Cortex of kidney (tissue), 1 donor: ENCODE measurements at places on chromosomes 11 and 22.

- no peak for DNase-seq
These were observed 32.5 kb downstream of the PPP2R1B start for GRCh38 chr11:111733611-111734088.

GRCh38 chr11:113261709-113262475, 52.5 kb upstream of the TTC12 start:
- DNase-seq: no peak

DNA sequence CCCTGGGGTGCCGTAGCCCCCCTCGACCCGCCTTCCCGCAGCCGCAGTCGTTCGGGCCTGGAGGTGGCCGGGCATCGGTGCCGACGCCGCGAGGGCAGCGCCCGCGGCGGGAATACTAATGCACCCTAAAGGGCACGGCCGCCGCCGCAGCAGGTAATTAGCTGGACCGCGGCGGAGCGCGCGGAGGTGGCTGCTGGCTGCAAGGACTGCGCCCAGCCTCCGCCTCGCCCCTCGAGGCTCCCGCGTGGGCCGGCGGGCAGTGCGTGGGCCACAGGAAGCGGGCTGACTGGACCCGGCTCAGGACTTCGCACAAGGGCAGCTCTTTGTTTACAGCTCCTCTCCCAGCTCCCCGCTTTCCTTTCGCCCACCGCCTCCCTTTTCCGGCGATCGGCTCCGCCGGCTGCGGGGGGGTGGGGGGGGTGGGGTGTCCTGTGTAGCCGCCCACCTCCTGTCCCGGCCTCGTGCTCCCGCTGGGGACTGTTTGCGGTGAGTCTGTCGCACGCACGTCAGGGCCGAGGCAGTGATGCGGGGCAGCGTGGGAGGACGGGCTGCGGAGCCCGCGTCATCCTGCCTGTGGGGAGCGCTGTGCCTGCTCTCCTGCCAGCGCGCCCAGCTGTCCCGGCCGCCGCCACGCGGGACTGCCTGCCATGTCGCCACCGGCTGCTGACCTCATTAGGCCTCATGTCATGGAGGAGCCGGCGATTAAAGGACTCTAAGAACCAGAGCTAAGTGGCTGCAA, 53.2 kb downstream of the GRIK4 start:
- no peak for DNase-seq

DNA sequence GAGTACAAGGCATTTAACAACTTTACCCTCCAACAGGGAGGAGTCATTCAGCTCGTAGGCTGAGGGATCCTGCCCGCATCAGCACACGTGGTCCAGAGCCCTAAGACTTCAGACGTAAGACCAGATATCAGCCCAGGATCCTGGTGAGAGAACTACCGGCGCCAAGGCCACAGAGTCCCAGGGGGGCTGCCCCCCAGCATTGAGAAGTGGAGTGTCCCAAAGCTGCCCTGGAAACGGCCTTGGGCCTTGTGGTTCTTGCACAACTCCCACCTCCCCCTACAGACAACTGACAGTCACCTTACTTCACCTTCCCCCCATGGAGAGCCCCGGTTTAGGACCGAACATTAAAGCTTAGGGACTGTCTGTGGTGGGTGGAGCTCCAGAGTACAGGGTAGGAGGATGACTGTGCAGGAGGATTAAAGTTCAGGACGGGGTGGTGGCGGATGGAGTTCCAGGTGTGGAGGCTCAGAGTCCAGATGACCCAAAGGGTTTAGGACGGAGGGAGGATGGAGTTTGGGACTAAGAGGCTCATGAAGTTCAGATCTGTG, 1.0 kb downstream of the C11orf91 start:
- DNase-seq: no peak

DNA sequence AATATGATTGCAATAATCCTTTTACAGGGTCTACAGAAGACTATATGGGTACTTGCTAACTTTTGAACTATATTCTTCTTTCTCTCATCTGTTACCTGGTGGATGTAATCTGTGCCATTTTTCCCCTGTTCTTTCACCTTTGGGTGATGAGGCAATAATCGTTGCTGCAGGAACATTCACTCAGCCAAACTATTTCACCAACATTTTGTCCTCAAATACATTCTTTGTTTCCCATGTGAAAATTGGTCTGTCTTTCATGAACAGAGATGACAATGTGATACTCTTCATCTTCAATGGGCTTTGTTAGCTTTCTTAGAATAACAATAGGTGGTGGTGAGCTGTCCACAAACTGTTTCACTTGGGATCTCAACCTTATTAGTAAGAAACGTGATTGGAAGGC, 52.1 kb upstream of the CAPRIN1 start:
- DNase-seq: no peak

GRCh38 chr11:130514316-130514715, 65.9 kb downstream of the ADAMTS15 start:
- DNase-seq: no peak

DNA sequence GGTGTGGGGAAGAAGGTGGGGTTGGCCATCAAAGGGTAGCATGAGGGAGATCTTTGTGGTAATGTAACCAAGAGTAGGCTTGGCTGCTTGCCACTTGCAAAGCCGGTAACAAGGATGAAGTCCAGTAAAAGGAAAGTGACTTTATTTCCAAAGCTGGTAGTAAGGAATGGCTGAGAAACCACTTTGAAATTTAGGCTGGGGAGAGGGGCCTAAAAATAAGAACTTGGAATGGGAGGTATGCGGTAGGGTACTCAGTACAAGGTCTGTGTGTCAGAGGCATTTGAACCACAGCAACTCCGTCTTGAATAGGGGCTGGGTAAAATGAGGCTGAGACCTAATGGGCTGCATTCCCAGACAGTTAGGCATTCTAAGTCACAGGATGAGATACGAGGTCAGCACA, 216.0 kb upstream of the ISX start:
- no peak for DNase-seq

DNA sequence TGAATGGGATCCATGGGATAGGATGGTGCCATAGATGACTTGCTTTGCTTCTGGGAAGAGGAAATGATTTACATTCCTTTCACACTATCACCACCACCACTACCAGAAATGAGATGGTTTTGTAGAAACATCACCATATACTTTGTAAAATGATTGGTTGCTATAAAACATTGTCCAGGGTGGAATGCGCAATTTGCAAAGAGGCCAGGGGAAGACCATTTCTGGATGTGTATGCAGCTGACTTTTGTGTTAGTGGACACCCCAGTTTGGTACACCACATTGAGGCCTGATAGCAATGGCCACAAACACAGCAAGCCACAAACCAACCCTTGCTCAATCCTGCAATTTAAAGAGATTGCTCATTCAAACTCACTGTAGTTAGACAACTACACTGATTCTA, 56.7 kb upstream of the RCN1 start:
- DNase-seq: no peak

DNA sequence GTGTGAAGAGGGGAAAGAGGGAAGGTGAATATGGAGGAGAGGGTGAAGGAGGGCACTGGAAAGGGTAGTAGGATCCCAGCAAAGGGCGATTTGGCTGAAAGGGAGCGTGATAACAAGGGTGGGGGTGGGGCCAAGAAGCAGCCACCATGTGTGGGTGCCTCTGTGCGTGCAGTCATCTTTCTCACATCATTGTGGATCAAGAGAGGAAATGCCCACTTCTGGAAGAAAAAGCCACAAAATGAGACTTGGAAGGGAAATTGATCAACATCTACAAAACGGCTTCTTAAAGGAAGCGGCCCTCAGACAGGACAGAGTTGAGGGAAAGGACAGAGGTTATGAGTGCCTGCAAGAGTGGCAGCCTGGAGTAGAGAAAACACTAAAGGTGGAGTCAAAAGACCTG, 1.2 kb upstream of the CXCR5 start:
- no peak for DNase-seq

GRCh38 chr11:45815747-45816146, 10.8 kb downstream of the SLC35C1 start:
- DNase-seq: no peak

DNA sequence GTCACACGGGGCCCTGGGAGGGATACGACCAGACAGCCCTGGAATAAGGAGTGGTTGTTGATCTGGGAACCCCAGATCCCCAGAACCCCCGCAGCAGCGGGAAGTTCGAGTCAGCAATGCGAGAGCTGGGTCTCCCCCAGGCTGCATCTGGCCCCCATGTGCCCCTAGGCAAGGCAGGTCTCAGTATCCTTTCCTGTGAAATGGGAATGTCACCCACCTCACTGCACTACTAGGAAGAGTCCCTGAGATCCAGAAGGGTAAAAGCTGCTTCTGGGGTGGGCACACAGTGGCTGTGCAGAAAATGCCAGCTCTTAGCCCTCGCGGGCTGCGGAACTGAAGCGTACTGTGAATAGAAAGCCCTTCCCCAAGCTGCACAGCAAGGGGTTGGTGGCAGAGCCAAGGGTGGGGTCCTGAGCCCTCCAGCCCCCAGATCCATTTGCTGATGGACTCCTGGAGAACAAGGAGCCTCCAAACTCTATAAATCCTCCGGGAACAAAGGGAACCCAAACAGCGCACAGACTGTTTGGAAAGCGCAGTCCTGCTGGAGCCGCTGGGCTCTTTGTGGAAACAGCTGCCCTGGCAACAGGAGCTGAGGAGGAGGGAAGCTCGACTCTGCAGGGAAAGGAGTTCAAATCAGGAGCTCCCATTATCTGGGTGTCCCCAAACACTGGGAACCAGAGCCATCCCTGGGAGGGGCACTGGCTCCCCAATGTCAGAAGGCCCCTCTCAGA, 68.2 kb upstream of the SHISAL1 start:
- DNase-seq: no peak

GRCh38 chr11:20008871-20009644, 151.2 kb downstream of the DBX1 start:
- DNase-seq: no peak

- no peak for DNase-seq
These were observed 26.8 kb downstream of the WBP2NL start for GRCh38 chr22:42025421-42025820.

DNA sequence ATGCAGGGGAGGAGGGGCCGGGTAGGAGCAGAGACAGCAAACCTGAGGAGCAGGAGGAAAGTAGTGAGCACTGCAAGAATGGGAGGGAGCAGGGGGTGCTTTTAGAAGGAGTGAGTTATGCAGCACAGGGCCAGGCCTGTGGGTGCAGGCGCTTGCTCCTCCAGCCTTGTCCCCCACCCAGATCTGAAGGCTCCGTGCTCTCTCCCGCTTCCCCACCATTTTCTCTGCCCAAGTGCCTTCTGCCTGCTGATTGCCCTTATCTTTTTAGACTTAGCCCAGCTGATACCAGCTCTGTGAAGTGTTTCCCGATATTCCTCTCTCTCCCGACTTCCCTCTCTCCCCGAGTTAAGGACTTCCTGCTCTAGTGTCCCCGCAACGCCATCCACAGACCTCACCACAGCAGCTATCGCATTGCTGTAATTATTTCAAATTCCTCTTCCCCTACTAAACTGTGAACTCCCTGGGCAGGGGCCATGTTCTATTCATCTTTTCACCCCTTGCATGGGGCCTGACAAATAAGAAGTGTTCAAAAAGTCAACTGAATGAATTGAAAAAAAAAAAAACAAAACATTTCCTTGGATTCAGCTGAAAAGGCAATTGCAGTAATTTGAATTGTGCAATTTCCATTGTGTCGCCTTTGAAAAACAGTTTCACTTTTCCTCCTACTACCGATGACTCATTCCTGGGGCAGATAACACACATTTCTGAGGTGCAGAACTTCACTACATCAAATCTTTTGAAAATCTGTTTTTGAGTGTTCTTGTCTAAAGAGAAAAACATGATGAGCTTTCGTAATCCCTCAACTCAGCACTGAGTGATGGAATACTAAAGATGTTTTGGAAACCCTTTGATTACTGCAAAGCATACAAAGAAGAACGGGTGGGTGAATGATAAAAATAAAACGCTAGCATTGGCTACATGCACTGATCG, 69.7 kb upstream of the BMAL1 start:
- DNase-seq: no peak

- DNase-seq: no peak
These were observed 7.8 kb upstream of the RANBP1 start for GRCh38 chr22:20107951-20108756.

GRCh38 chr11:96246718-96247552, 96.1 kb downstream of the MAML2 start:
- DNase-seq: no peak

DNA sequence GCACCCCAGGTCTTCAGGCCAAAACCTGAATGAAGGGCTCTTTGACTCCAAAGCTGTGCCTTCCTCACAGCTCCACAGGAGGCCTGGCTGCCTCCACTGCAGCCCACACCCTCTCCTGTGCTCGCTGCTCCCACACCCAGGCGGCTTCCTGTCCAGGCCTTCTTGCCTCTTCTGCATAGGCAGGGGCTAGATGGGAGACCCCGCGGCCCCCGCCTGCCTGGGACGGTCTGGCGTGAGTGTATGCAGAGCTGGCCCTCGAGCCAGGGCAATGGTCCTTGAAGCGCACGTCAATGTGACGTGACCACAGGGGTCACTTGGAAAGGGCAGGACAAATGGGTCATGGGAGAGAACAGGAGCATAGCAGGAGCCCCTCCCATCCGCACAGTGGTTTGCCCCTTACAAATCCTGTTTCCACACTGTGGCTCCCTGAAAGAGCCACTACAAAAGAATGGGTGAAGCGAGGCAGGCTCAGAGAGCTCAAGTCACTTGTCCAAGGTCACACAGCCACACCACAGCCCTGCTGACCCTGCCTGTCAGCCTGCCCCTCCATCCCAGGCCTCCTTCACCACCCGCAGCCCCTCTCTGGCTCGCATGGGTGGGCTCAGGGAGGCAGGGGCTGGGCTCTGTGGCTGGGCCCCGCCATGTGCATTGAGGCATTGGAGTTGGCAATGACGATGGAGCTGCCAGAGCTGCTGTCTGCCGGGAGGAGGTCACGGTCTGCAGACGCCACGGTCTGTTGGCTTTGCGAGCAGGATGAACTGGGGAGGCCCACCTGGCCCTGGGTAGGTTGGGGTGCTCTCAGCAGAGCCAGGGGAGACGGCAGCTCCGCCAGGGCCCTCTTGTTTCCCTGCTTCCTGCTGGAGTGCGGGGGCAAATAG, 71.2 kb upstream of the WNT11 start:
- no peak for DNase-seq

DNA sequence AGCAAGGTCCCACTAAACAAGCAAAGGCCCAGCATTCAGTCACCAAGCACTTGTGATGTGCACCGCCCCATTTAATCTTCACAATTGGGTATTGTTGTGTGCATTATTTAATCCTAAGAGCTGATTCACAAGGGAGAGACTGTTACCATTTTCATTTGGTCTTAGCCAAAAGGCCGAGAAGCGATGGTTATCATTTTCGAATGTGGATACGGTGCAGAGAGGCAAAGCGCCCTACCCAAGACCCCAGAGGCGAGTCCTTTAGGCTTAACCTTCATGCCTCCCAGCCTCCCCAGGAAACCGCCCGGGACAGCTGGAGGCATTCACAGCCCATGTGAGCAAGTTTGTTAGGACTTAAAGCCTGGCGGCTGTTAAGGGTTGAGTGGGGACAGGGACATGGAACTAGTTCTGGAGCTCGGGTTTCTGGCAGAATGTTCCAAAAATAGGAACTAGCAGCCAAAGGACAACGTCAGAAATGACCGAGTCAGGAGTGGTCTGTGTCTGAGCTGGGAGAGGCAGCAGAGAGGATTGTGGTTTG, 13.0 kb upstream of the UPK3A start:
- no peak for DNase-seq

DNA sequence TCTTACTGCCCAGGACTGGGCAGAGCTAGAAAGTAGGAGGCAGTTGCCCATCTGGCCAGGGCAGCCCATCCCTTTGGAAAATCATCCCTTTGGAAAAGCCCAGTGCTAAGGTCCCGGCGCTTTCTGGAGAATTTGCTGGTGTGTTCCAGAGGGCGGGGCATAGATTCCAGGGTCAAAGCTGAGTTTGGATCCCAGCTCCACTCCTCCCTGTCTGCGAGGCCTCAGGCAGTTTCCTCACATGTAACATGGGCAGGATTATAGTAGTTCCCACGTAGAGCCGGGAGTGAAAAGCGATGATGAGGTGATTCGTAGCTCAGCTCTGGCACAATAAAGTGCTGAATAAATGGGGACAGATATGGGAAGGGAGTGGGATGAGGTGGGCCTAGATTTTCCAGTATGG, 31.4 kb upstream of the LRRC10B start:
- DNase-seq: no peak
